ENCODE measurements at places on chromosomes 1 and 21.
A peak's percentile ranks its signal among the peaks of the same experiment; 100 is the strongest.

DNA sequence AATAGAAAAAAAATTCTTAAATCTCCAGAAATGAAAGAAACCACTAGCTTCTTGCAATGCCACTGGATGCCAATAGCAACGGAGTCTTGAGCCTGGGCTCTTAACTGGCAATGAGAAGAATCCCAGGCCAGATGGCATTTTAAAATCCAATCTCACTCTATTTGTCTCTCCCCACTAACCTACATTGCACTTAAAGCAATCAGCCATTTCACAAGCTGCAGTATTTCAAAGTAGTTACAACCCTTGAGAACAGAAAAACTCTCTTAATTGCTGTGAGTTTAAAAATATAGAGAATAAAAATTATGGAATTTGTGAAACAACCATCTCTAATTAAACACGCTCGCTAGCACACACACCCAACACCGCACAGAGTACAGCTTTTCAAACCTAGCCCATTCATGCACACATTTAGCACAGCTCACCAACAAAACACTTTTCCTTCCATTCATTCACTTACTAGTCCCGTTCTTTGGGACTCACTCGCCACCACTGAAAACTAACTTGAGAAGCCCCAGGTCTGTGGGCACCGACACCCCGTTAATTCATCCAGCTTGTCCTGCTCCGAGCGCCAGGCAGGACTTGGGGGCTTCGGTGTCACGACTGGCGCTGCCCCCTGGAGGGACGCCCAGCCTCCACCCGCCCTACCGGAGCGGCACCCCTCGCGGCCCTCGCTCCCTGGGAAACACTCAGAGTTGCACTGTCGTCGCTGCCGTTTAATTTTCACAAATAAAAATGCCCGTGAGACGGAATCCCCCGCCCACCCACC lies 1.0 kb downstream of the DDAH1 start:
- peak; percentile 56 for DNase-seq

DNA sequence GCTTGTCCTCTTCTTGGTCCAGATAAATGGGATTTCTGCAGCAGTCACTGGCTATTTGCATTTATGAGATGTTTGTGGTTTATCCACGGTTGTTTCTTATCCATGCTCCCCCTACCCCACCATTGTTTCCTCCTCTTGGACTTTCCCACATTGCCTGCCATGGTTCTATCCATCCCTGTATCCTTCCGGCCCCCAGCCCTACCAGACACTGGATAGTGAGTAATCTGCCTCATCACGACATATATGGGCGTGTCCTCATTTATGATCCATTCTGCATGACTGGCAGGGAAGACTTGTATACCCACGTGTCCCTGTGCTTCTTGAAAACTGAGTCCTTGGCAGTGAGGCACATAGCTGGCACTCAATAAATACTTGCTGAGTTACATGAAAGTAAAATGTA lies 40.1 kb downstream of the CACNA1S start:
- no peak for DNase-seq

DNA sequence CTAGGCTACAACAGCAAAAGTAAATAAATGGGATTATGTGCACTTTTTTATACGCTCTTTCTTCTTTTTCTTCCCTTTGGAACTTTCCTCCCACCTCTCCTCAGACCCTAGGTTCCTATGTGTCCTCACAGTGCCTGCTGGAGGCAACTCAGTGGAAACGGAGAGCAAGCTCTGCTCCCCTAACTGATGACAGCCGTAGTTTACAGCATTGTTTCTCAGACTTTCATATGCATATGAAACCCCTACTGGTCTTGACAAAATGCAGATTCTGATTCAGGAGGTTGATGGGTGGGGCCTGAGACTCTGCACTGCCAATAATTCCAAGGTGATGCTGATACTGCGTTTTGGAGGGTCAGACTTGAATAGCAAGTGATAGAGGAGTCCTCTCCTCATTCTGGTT lies 34.3 kb upstream of the HMCN1 start:
- peak; percentile 22 for DNase-seq

DNA sequence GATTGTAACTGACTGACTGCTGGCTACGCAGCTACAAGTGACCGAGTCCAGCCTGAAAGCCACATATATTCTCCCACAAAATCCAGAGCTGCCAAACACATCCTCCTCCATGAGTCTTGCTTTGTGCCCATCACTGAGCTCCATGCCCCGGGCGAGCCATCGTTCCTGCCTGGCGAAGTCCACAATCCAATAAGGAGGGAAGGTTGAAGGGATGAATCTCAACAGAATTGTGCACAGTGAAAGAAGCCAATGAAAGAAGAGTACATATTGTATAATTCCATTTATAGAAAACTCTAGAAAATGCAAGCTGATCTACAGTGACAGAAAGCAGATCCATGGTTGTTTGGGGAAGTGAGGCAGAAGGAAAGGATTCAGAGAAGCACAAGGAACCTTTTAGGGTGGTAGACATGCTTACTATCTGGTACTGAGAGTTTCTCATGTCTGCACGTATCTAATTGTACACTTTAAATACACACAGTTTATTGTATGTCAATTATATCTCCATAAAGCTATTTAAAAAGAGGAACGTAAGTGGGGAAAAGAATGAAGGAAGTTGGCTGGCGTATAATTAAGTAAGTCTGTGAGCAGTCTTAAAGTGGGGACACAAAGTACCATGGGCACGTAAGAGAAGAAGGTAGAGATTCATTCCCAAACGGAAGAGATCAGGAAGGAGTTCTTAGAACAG lies 115.9 kb upstream of the JUN start:
- DNase-seq: no peak

- DNase-seq: no peak
Measured at GRCh38 chr1:117636637-117637425, 31.0 kb downstream of the TENT5C start.

DNA sequence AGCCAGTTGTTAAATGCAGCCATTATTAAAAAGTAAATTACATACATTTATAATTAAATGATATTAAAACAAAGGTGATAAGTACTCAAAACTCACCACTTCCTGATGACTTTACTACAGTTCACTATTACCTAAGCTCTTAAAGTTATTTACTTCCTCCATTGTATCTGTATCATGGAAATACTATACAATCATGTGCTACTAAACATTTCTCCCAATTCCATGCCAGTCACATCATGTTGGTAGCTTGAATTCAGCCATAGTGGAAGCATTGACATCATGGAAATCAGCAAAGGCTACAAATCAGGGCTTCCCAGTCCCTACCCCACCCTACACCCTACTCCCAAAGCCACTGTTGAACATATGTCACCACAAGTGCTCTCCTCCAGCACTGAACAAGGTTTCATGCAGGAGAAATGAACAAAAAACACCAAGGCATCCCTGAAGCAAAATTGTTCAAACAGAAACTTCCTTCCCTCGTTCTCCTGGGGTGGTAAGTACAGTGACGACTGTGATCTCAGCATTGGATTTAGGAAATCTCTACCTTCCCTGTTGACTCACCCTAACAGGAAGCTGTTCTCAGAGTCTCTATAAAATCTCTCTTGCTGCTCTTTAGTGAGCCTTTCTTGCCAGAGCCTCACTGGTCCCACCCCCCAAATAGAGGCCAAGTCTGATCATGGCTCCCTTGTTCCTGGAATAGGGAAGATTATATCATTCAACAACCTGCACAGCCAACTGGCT lies 12.7 kb downstream of the VSIG8 start:
- DNase-seq: no peak

DNA sequence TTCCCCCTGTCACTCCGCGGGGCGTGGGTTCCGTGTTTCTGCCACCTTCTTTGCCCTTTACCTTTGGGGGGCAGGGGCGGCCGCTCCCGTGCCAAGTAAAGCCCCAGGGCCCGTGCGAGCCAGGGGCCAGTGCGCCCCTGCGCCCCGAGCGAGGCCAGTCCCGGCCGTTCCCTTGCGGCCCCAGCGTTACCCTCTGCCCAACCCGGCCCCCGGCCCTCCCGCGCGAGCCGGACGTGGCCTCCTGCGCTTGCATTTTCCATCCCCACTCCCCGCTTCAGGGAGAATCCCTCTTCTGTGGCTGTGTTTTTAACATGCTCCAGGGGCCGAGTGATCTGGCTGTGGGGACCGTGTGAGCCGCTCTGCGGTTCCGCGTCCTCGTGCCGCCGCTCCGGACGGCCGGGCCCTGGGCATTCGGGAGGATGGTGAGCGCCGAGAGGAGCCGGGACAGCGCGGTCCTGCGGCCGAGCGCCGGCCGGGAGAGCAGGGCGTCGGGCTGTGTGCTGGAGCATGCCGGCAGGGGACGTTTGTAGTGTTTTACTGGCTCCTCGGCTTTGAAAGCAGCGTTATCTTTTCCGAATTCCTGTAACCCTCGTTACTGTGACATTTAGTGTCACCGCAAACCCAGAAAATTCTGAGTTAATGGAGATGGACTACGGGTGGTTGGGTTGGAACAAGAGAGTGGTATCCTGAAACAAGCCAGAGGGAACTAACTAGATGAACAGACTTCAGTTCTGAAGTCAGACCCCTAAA lies 1.0 kb downstream of the GALNT2 start:
- peak; percentile 62 for DNase-seq

DNA sequence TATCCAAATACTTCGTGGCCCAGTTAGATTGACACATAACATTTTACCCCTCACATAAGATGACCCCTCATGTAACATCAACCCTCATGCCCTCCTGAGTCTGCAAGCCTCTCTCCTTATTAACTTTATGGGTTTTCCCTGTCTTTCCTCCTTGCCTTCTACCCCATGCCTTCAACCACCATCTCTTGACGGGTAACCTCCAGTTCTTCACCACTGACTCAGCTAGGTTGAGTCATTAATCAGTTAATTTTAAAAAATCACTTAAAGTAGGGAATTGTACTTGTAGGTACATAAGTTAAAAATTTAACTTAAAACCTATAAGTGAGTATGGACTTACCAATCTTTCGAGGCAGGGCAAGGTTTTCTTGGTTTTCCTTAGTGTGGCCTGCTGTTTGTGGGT lies 330.7 kb downstream of the CAMTA1 start:
- no peak for DNase-seq

DNA sequence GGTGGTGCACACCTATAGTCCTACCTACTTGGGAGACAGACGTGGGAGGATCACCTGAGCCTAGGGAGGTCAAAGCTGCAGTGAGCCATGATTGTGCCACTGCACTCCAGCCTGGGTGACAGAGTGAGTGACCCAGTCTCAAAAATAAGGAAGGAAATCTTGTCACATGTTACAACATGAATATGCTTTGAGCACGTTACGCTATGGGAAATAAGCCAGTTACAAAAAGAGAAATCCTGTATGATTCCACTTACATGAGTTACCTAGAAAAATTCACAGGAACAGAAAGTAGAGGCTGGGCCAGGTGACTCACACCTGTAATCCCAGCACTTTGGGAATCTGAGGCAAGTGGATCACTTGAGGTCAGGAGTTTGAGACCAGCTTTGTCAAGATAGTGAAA lies 6.7 kb upstream of the PADI6 start:
- DNase-seq: no peak

- DNase-seq: no peak
Measured at GRCh38 chr1:192260076-192260475, 56.7 kb upstream of the RGS21 start.

DNA sequence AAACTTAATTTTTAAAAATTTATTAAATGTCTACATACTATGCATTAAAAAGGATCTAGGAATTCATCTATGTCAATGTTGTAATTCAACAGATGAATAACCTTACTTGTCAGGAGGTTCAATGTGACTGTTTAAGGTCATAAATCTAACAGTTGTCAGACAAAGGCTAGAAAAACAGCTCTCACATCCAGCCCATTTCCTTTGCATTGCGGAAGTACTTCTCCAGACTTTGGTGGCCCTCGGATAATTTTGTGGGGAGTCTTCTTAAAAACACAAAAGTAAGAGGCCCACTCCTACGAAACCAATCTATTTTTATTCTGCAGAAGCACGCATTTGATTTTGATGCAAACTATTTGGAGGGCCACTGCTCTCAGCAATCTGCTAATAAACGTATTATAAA lies 122.6 kb upstream of the CHRM3 start:
- no peak for DNase-seq

- DNase-seq: no peak
Measured at GRCh38 chr1:24177161-24177560, 9.9 kb downstream of the IFNLR1 start.

- no peak for DNase-seq
Measured at GRCh38 chr1:86101616-86102015, 55.0 kb downstream of the COL24A1 start.

DNA sequence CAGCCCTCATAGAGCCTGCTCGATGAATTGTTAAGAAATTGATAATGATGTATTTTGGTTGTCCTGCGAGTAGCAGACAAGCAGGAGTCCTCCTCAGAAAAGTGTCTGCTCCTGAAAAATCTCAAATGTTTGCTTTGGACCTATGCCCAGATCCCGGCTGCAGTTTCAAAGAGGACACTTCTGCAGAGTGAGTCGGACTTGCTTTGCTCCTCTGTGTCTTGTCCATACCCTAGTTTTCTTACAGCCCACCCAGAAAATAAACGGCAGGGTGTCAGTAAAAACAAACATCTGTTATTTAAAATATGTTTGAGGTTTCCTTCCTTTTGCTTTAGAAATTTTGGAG lies 2.8 kb downstream of the S100A10 start:
- peak; percentile 83 for DNase-seq

DNA sequence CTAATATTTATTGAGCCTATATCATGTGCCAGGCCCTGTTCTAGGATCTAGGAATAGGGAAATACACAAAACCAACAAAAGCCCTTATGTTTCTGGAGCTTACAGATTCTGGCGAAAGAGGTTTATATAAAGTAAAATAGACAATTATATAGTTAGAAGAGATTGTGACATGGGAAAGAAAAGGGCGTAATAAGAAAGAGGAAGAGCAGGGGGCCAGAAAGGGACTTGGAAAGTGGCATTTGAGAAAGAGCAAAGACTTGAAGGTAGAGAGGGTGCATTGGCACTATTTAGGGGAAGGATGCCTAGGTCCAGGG lies 322.5 kb upstream of the FAM78B start:
- no peak for DNase-seq

GRCh38 chr1:67939186-67939743 lies 106.0 kb upstream of the GNG12 start:
- DNase-seq: no peak

DNA sequence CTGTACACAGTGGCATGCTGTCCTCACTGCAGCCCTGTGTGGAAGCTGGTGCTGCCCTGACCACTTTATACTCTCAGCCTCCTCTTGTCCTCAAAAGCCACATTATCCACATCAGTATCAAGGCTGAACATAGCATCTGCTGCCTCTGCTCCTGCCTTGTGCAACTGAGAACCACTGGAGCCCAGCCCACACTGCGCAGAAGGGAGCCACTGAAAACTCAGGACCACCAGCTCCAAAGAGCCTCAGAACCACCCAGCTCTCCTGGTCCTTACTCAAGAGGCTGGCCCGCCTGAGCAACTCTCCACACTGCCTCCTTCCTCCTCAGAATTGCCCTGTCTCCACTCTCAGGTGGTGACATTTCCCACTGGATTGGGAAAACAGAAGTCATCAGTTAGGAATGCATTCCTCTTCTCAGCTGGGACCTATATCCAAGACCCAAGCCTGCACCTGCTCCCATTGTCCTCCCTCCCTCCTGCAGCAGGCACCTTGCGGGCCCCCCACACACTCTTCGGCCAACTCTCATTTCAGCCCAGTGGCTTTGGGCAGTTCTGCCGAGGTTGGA lies 7.0 kb upstream of the KISS1 start:
- no peak for DNase-seq

DNA sequence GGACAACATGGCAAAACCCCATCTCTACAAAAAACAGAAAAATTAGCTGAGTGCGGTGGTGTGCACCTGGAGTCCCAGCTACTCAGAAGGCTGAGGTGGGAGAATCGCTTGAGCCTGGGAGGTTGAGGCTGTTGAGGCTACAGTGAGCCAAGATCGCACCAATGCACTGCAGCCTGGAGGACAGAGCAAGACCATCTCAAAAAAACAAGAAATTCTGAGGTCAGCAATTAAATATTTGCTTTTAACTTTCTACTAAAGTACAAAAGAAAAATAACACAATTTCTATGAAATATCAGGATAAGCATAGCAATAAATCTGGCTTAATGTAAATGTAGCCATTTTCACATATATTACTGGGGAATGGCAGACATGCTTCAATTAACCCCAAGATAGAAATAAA lies 9.9 kb downstream of the PPP1R15B start:
- DNase-seq: no peak

Measured in DMS53 (cell line).